ENCODE measurements at places on chromosomes 3 and 15. TPM values are rescaled to one million over a fixed set of nuclear protein-coding genes. Genes with fewer than 3 reads are reported as not detected.

DNA sequence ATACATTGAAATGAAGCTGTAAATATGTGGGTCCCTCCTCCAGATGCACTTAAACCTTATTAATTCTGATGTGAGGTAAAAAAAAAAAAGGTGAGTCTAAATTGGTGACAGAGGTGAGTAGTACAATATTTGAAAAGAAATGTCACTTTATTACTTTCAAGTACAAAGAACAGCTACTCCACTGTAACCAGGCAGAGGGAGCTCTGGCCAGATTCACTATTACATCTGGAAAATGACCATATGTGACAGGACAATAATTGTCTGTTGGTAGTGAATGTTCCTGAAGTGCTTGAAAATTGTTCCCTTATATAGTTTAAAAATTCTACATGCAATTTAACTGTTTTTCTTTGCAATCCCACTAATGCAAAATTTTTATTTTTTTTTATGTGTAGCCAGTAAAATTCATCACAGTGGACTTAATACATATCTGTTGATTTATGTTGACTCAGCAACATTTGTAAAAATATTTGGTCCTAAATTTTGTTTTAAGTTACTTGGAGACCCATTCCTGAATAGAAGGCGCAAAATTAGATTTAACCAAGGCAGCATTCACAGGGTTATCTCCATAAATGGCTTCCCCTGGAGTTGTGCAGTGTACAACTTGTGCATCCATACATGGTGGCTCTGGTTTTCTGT lies 231.9 kb upstream of the TBC1D5 start:
- no peaks in the 10 kb centered on the region for H3K36me3 ChIP-seq
- H3K4me1 ChIP-seq: no peaks in the 10 kb centered on the region
- no peaks in the 10 kb centered on the region for H3K27me3 ChIP-seq
- H3K27ac ChIP-seq: no peak overlapping the region
- no peak overlapping the region for H3K4me3 ChIP-seq
- no peak for DNase-seq

KIF23 gene
- 9.5 TPM for total RNA-seq

RTP4 gene
- 5.3 TPM for total RNA-seq

ANKRD63 gene
- not detected for total RNA-seq

DNA sequence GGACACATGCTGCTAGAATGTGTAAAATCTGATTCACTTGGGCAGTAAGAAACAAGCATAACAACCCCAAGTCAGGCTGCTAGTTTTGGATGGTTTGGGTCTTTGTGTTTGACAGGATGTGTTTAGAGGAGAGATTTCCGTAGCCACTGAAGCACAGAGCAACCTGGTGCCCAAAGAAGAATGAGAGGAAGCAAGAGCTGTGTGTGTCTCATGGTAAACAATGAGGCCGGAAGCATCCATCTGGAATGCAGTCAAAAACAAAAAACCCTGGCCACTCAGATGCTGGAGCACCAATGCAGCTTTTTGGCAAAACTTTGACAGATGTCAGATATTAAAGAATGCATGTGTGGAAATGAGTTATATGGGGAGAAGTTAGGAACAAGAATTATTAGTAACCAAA lies 39.4 kb upstream of the SNRK start:
- no peak overlapping the region for H3K4me3 ChIP-seq
- no peak for DNase-seq
- H3K36me3 ChIP-seq: no peaks in the 10 kb centered on the region
- H3K27ac ChIP-seq: no peak overlapping the region
- no peaks in the 10 kb centered on the region for H3K27me3 ChIP-seq
- H3K4me1 ChIP-seq: no peaks in the 10 kb centered on the region

- H3K4me1 ChIP-seq: no peaks in the 10 kb centered on the region
- H3K4me3 ChIP-seq: no peak overlapping the region
- H3K27ac ChIP-seq: no peak overlapping the region
- no peaks in the 10 kb centered on the region for H3K36me3 ChIP-seq
- DNase-seq: no peak
Measured at GRCh38 chr15:34757262-34757661, 2.5 kb upstream of the GJD2 start.

SCAANT1 gene
- total RNA-seq: not detected

DLEC1 gene
- 0.56 TPM for total RNA-seq

CERS3 gene
- total RNA-seq: 0.12 TPM

HEMK1 gene
- 23.0 TPM for total RNA-seq

GRCh38 chr3:126109880-126110235 lies 25.9 kb upstream of the SLC41A3 start:
- no peaks in the 10 kb centered on the region for H3K4me1 ChIP-seq
- H3K4me3 ChIP-seq: no peak overlapping the region
- peak; percentile 10 for DNase-seq
- H3K27me3 ChIP-seq: no peaks in the 10 kb centered on the region

- no peaks in the 10 kb centered on the region for H3K4me1 ChIP-seq
- no peak overlapping the region for H3K4me3 ChIP-seq
- no peak overlapping the region for H3K27ac ChIP-seq
- DNase-seq: no peak
- no peaks in the 10 kb centered on the region for H3K27me3 ChIP-seq
Measured at GRCh38 chr3:32305361-32305876, 66.9 kb downstream of the CMTM8 start.

- peak; percentile 27 for DNase-seq
- no peaks in the 10 kb centered on the region for H3K27me3 ChIP-seq
- H3K36me3 ChIP-seq: no peaks in the 10 kb centered on the region
- H3K4me3 ChIP-seq: no peak overlapping the region
Measured at GRCh38 chr3:109023656-109024254, 70.1 kb upstream of the GUCA1C start.

DNA sequence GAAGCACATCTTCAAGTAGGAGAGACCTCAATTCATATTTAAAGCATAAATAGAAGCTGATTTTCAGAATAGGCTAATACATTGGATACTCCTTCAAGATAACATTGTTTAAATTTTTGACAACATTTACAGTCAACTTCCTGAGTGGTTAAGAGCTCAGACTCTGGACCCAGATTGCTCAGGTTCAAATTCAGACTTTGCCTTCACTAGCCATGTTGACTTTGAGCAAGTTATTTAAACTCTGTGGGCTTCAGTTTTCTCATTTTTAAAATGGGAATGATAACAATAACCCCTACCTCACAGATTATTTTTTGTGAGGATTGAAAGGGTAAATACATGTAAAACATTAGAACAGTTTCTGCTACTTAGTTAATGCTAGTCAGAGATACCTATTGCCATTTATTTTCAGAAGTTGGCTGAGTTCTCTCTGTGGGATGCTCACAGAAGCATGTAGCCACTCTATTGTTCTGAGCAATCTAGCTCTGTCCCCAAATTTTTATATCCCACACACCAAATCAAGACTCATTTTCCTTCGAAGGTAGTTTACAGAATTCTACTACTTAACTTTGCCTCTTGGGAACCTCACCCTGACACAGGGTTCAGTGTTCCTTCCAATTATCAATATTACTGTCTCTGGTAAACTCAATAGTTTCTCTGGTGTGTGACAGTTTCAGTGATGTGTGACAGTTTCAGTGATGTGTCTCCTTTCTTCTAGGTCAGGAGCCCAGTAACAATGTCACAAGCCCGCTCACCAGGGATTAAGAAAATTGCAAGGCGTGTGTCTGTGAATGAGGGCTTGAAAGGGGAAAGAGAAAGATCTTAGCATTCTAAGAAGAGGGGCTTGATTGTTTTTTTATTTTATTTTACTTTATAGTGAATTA lies 79.4 kb upstream of the OSTN start:
- H3K4me3 ChIP-seq: no peak overlapping the region
- no peaks in the 10 kb centered on the region for H3K27me3 ChIP-seq
- no peaks in the 10 kb centered on the region for H3K36me3 ChIP-seq

IRAK2 gene
- 2.6 TPM for total RNA-seq

- no peak overlapping the region for H3K4me3 ChIP-seq
- H3K27ac ChIP-seq: no peak overlapping the region
- H3K36me3 ChIP-seq: no peaks in the 10 kb centered on the region
- H3K27me3 ChIP-seq: no peaks in the 10 kb centered on the region
- peaks cover 13% of the 10 kb centered on the region for H3K4me1 ChIP-seq
Measured at GRCh38 chr3:37905987-37906674, 44.5 kb downstream of the CTDSPL start.

- H3K4me1 ChIP-seq: no peaks in the 10 kb centered on the region
- no peaks in the 10 kb centered on the region for H3K27me3 ChIP-seq
- H3K4me3 ChIP-seq: no peak overlapping the region
- H3K36me3 ChIP-seq: no peaks in the 10 kb centered on the region
- DNase-seq: no peak
- no peak overlapping the region for H3K27ac ChIP-seq
Measured at GRCh38 chr3:54506603-54507002, 384.3 kb downstream of the CACNA2D3 start.

GRCh38 chr3:160780245-160780644 lies 24.2 kb downstream of the PPM1L start:
- H3K27ac ChIP-seq: no peak overlapping the region
- no peaks in the 10 kb centered on the region for H3K4me1 ChIP-seq
- DNase-seq: no peak
- H3K4me3 ChIP-seq: no peak overlapping the region
- H3K27me3 ChIP-seq: no peaks in the 10 kb centered on the region

PTH1R gene
- total RNA-seq: 0.69 TPM

SLC27A2 gene
- total RNA-seq: 55.7 TPM

DNA sequence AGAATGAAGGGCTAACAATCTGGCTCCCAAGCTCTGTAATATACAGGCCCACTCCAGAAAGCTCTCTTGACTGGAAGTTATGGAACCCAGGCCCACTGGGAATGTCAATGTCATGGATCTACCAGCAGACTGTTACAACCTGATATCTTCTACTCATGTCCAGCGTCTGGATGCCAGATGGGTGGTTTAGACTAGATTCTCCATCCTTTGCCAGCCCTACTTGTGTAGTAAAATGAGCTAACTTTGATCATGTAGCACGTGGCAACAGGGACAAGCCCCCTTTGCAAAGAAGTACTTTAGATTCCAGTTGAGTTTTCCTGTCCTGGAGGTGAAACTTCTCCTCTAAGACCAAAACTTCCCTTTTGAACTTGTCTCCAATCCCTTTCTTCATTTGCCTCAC lies 55.1 kb downstream of the HEG1 start:
- no peak overlapping the region for H3K4me3 ChIP-seq
- no peaks in the 10 kb centered on the region for H3K36me3 ChIP-seq
- H3K27ac ChIP-seq: no peak overlapping the region
- no peaks in the 10 kb centered on the region for H3K27me3 ChIP-seq

ARHGEF26 gene
- 5.2 TPM for total RNA-seq

DNA sequence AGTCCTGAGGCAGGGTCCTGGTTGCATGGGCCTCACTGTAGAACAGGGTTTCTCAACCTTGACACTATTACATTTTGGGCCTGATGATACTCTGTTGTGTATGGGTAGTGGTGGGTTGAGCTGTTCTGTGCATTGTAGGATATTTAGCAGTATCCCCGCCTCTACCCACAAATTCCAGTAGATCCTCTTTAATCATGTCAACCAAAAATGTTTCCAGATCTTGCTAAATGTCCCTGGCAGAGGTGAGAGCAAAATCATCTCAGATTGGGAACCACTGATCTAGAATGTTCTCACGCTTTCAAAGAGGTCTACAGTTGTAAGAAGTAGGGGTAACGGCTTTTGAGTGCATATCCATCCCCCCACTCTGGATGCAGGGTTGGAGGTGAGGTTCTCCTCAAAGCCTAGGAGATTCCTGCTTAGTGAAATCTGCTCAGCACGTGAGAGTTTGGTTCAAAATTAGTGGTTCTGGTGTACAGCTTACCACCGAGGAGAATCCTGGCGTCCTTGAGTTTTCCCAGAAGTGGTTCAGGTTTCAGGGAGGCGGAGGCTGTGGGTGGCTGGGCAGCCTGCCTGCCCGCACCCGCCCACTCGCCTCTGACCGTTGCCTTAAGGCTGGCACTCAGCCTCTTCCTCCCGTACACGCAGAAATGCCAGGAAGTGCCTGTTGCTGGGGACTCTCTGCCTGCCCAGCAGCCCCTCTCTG lies 5.3 kb downstream of the ACVR2B start:
- H3K36me3 ChIP-seq: no peaks in the 10 kb centered on the region
- peak overlapping the region; percentile 55 for H3K27ac ChIP-seq
- peak overlapping the region; percentile 28 for H3K4me3 ChIP-seq
- peaks cover 10% of the 10 kb centered on the region for H3K4me1 ChIP-seq

GRCh38 chr15:67138891-67139855 lies 73.8 kb downstream of the SMAD3 start:
- DNase-seq: no peak
- peak overlapping the region; percentile 48 for H3K27ac ChIP-seq
- peaks cover 12% of the 10 kb centered on the region for H3K4me1 ChIP-seq
- H3K36me3 ChIP-seq: no peaks in the 10 kb centered on the region
- H3K4me3 ChIP-seq: no peak overlapping the region

- peak overlapping the region; percentile 23 for H3K27ac ChIP-seq
- H3K27me3 ChIP-seq: no peaks in the 10 kb centered on the region
- DNase-seq: no peak
- peaks cover 13% of the 10 kb centered on the region for H3K4me1 ChIP-seq
- H3K36me3 ChIP-seq: no peaks in the 10 kb centered on the region
Measured at GRCh38 chr3:196965112-196965803, 3.4 kb downstream of the PIGZ start.

GOLGA8S gene
- total RNA-seq: 0.08 TPM

GRCh38 chr15:83830381-83830780 lies 176.5 kb downstream of the ADAMTSL3 start:
- H3K27me3 ChIP-seq: no peaks in the 10 kb centered on the region
- no peaks in the 10 kb centered on the region for H3K36me3 ChIP-seq
- no peak overlapping the region for H3K27ac ChIP-seq
- DNase-seq: no peak

DNA sequence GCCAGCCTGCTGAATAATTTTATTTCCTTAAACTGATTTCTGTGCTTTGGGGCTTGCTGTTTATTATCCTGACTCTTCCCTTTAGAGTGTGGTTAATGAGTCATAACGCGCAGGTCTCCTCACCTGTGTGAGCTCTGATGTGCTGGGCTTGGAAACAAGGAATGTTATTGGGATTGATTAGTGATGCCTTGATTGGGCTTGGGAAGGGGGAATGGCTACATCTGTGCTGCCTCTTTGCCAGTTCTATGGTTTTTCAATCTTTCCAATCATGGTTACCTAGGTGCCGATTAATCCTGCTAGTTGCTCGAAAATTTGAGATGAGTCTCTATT lies 161.0 kb downstream of the THSD4 start:
- H3K36me3 ChIP-seq: no peaks in the 10 kb centered on the region
- H3K27ac ChIP-seq: no peak overlapping the region
- no peak for DNase-seq
- H3K27me3 ChIP-seq: no peaks in the 10 kb centered on the region
- peaks cover 11% of the 10 kb centered on the region for H3K4me1 ChIP-seq

DNA sequence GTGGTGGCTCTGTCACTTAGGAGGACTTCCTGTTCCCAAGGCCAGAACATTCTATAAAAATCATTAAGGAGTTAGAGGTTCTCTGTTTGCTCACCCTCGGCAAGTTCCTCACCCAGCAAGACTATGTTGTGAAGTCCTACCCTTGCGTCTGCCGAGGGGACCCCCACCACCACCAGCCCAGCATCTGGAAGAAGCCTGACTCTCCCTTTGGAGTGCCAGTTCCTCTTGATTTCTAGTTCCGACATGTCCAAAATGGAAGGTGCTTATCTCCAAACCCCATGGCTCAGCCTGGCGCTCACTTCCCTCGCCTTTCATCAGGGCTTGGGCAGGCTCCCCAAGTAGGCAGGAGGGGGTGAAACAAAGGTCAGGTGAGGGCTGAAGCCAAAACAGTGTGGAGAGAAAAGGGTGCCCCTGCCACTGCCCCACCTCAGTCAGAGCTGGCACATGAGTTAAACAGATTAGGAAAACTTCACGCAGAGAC lies 41.0 kb downstream of the BHLHE40 start:
- no peak overlapping the region for H3K4me3 ChIP-seq
- no peak for DNase-seq
- no peak overlapping the region for H3K27ac ChIP-seq
- H3K27me3 ChIP-seq: no peaks in the 10 kb centered on the region
- no peaks in the 10 kb centered on the region for H3K36me3 ChIP-seq

ST6GAL1 gene
- total RNA-seq: 81.8 TPM
